Smooth muscle cell of the coronary artery (primary cell): ENCODE measurements at places on chromosomes 5 and 9. TPM values are rescaled to one million over a fixed set of nuclear protein-coding genes. Genes with fewer than 3 reads are reported as not detected.

MYMK gene
- total RNA-seq, result not detected in 2 replicates

HSPA4 gene
- total RNA-seq, result 75.9 and 98.7 TPM in 2 replicates

TOR2A gene
- 2.0 and 2.8 TPM in 2 replicates for total RNA-seq

NXNL2 gene
- total RNA-seq, result 0.23 and 0.45 TPM in 2 replicates

MED10 gene
- total RNA-seq, result 6.4 and 8.6 TPM in 2 replicates

ADAMTS2 gene
- total RNA-seq, result 67.2 and 67.6 TPM in 2 replicates

PCDHA7 gene
- 0.75 and 1.5 TPM in 2 replicates for total RNA-seq

TENT4A gene
- 4.9 and 8.9 TPM in 2 replicates for total RNA-seq

CTNND2 gene
- total RNA-seq, result not detected in 2 replicates

OR1J2 gene
- total RNA-seq, result 0.30 and 1.2 TPM in 2 replicates

DRD1 gene
- under 0.01 and 0.70 TPM in 2 replicates for total RNA-seq

PDZD2 gene
- 0.23 TPM in 1 of 2 replicates, not detected in the other for total RNA-seq

FYB1 gene
- not detected in 2 replicates for total RNA-seq

CNTRL gene
- total RNA-seq, result 4.3 and 4.6 TPM in 2 replicates

IFNA13 gene
- total RNA-seq, result not detected in 2 replicates

SPARC gene
- total RNA-seq, result 1,374 and 1,996 TPM in 2 replicates

ENTPD2 gene
- total RNA-seq, result not detected in 2 replicates

SPATA31A3 gene
- not detected in 2 replicates for total RNA-seq

BTNL3 gene
- total RNA-seq, result not detected in 2 replicates

CDC20B gene
- total RNA-seq, result 0.08 TPM in 1 of 2 replicates, not detected in the other

DMRT3 gene
- total RNA-seq, result not detected in 2 replicates

PALM2AKAP2 gene
- 10.6 and 18.8 TPM in 2 replicates for total RNA-seq

PRR7 gene
- 2.0 and 6.4 TPM in 2 replicates for total RNA-seq

HACD4 gene
- total RNA-seq, result 1.4 and 2.6 TPM in 2 replicates

TIMD4 gene
- not detected in 2 replicates for total RNA-seq

CYLC2 gene
- total RNA-seq, result not detected in 2 replicates

ADRA1B gene
- 0.90 TPM in 1 of 2 replicates, not detected in the other for total RNA-seq

HSDL2 gene
- 17.7 and 55.5 TPM in 2 replicates for total RNA-seq

SLC36A2 gene
- total RNA-seq, result 0.12 TPM in 1 of 2 replicates, not detected in the other

CD74 gene
- total RNA-seq, result 0.15 and 1.3 TPM in 2 replicates

OLFM1 gene
- 0.15 and 4.2 TPM in 2 replicates for total RNA-seq

HTR1A gene
- total RNA-seq, result not detected in 2 replicates

SOX30 gene
- not detected in 2 replicates for total RNA-seq

NR2F1 gene
- total RNA-seq, result 11.7 and 14.7 TPM in 2 replicates

PCDHB16 gene
- total RNA-seq, result 0.23 and 0.70 TPM in 2 replicates

LCN9 gene
- total RNA-seq, result not detected in 2 replicates

EIF4E1B gene
- not detected in 2 replicates for total RNA-seq

GHR gene
- 2.0 and 4.4 TPM in 2 replicates for total RNA-seq

PCDHAC2 gene
- total RNA-seq, result 0.15 and 2.3 TPM in 2 replicates

OCLN gene
- 0.53 and 3.5 TPM in 2 replicates for total RNA-seq

FLT4 gene
- total RNA-seq, result 2.3 TPM in 1 of 2 replicates, not detected in the other

CORO2A gene
- total RNA-seq, result 0.15 and 0.35 TPM in 2 replicates

CDC14B gene
- total RNA-seq, result 13.5 and 62.1 TPM in 2 replicates

RAD23B gene
- 77.6 and 92.1 TPM in 2 replicates for total RNA-seq

CCDC152 gene
- total RNA-seq, result 1.3 and 1.6 TPM in 2 replicates

INSL4 gene
- total RNA-seq, result not detected in 2 replicates

PTBP3 gene
- total RNA-seq, result 6.9 and 13.8 TPM in 2 replicates

UAP1L1 gene
- total RNA-seq, result 12.3 and 12.9 TPM in 2 replicates

PCDHGB7 gene
- total RNA-seq, result 6.7 and 7.3 TPM in 2 replicates

EDIL3 gene
- 24.7 and 234 TPM in 2 replicates for total RNA-seq

RNF208 gene
- not detected in 2 replicates for total RNA-seq

ZDHHC11 gene
- 0.94 and 1.3 TPM in 2 replicates for total RNA-seq

INSL6 gene
- total RNA-seq, result not detected in 2 replicates

NTRK2 gene
- 0.38 and 25.4 TPM in 2 replicates for total RNA-seq

SCGB3A2 gene
- 0.15 TPM in 1 of 2 replicates, not detected in the other for total RNA-seq
